ENCODE measurements at places on chromosomes 11 and 22. TPM values are rescaled to one million over a fixed set of nuclear protein-coding genes. Genes with fewer than 3 reads are reported as not detected.

- DNase-seq: no peak
These were observed 95.6 kb downstream of the CD44 start for GRCh38 chr11:35234460-35235156.

DNA sequence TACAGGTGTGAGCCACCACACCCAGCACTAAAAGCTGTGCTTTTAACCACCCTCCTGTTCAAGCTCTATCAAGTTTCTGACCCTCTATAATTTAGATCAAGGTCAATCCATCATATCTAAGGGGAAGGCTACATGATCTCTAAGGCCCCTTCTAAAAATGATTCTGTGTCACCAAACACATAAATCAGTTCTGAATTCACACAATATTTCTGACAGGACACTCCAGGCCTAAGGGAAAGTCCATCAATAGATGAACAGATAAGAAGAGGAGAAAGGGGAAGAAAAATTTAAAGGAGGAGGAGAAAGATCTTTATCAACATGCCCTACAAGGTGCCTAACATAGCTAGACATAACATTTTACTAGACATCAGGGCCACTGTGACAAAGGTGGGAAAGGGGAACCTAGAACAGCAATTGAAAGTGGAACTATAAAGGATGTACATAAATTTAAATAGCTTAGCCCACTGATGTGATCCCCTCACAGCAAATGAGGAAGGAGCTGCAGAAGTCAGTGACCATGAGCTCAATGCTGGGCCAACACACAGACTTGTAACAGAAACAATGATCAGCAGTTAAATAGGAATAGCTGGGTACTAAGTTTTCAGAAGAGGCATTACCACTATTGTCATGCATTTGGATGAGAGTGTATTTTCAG is 4.7 kb downstream of the PRCP start:
- DNase-seq: no peak

DNA sequence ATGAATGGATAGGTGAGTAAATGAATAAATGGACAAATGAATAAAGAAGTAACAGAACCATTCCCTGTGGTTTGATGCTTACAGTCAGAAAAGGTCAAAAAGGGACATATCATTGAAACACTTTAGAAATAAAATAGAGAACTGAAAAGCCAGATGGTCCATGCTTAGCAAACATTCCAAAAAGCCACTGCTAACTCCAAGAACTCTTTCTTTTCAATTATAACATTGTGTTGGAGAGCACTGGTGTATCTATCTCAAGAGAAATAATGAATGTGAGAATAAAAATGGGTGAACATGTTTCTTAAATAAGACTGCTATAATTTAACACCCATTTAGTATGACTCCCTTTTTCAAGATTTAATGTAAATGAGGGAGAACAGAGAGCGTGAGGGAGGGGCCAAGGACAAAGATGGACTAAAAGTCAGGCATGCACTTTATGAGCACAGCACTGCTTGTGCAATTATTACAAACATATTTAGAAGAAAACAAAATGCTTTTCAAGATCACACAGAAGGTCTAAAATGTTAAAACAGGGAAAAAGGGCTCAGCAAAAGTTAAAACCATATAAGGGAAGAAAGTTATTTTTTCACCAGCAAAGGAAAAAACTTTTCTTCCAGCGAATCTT is 224.3 kb upstream of the PITPNB start:
- no peak for DNase-seq

DNA sequence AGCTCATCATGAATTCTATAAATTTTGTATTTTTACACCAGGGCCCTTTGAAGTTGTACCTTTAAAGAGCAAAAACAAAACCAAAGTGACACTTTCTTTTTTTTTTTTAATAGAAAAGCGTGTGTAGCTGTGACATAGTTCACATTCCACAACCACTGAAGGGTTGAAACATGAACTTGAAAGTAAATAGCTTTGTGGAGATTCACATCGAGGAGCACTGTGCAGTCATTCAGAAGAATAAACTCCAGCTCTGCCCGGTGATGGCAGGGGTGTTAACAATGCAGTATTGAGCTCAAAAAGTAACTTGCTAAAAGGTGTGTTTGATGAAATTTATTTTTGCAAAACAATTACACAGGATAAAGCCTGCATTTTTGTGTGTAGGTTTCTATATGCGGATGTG is 1166.2 kb downstream of the TBC1D22A start:
- no peak for DNase-seq

DNA sequence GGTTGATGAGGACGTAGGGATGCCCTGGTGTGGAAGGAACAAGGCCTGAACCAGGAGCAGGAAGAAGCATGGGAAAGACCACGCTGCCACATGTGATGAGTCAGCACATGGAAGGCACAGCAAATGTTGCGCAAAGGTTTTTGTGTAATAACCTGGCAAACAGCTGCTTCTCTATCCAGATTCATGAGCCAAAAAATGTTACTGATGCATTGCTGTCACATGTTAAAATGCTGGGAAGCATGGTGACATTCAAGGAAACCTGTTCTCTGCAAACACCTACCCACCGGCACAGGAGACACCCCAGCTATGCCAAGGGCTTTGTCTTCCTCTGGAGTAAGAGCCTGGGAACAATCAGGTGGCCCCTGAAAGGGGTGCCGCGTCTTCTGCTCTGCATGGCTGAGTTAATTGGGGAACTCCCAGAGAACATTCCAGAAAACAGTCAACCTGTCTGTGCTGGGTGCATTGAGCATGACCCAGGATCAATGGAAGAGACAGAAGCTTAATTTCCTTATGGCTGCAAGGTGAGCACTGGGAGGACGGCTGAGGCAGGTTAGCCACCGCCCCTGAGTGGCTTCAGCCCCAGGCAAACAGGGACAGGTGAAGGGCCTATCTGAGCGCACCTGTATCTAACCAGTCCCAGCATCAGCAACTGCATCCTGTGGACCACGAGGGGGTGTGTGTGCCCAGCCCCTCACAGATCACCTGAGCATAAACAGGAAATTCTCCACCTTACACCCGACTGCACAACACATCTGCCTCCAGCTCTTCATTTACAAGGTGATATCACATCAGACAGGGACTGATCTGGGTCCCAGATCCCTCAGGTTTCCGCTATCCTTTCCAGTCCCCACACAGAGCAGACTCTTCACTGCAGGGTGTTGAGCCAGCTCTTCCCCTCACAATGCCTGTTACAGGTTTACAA is 108.4 kb downstream of the GGTLC2 start:
- peak; percentile 7 for DNase-seq

The PHLDA2 gene
- total RNA-seq: 33.7 TPM

GRCh38 chr11:57474803-57475115 is 14.4 kb downstream of the RTN4RL2 start:
- DNase-seq: no peak

DNA sequence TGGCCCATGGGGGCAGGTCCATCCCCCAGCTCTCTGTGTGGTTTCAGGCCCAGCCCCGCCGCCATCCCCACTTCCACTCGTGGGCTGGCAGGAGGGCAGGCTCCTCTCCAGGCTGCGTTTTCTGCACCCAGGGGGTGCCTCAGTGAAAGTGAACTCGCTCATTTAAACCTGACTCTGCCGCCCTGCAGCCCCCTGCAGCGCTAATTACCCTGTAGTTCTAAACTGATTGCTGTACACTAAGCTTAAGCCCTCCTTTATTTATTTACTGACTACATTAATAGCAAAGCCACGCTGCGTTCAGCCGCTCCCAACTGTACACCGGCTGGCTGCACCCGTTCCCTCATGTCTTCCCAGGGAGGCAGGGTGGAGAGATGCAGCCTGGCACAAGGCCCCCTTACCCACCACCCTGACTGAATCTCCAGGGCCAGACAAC is 36.6 kb upstream of the NNMT start:
- DNase-seq: peak; percentile 83

GRCh38 chr11:15622231-15622890 is 507.6 kb downstream of the INSC start:
- DNase-seq: no peak

DNA sequence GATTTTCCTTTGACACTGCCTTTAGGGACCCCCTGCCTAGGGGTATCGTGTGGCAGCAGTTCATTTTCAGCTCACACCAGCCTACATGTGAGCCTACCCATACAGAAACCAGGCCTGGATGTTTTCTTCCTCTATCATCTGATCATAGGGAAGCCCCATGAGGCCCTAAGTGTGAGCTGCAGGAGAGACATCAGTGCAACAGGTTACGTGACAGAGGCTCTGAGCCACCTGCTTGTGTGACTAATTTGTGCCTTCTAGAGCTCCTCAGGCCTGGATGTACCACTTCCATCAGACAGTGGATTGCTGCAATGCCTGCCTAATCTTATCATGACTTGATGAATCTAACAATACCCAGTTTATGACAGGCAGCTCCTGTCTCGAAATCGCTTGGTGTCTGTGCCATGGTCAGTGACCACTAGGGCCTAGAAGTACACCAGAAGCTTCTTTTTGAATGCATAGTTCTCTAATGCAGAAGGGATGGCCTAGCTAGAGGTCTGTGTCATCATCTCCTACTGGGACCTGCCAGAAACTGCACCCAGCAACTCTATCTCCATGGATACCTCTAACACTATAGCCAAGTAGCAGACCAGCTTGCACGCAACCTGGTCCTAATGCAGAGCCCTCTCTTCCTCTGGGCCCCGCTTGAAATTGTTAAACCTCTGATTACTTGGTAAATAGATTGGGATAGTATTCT is 109.7 kb upstream of the CLPB start:
- DNase-seq: no peak

- DNase-seq: no peak
These were observed 9.4 kb upstream of the NAP1L4 start for GRCh38 chr11:3001496-3001895.

- DNase-seq: peak; percentile 78
These were observed 82.9 kb downstream of the EXT2 start for GRCh38 chr11:44178381-44178780.

GRCh38 chr11:33941637-33942160 is 49.8 kb upstream of the LMO2 start:
- DNase-seq: peak; percentile 86

GRCh38 chr11:24574461-24574860 is 77.6 kb downstream of the LUZP2 start:
- DNase-seq: no peak

DNA sequence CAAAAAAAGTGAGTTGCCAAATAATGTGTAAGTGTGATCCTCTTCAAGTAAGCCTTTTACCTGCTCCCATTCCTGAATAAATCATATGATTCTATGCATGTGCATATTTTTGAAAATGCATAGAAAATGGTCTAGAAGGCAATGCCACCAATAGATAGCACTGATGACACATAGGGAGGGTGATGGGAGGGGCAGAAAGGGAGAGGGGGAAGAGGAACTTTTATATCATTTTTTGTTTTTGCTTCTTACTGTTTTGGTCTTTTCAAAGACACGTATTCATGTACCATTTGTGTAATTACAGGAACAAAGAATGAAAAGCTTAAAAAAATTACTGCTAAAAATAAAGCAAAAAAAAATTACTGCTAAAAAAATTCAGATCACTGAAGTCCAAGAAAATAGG is 60.8 kb downstream of the C11orf58 start:
- DNase-seq: no peak

GRCh38 chr22:49658902-49659280 is 168.8 kb downstream of the BRD1 start:
- DNase-seq: no peak

- DNase-seq: peak; percentile 59
These were observed 8.0 kb upstream of the HTATIP2 start for GRCh38 chr11:20355221-20356219.

- no peak for DNase-seq
These were observed 32.8 kb downstream of the OR2AT4 start for GRCh38 chr11:75063741-75064314.

DNA sequence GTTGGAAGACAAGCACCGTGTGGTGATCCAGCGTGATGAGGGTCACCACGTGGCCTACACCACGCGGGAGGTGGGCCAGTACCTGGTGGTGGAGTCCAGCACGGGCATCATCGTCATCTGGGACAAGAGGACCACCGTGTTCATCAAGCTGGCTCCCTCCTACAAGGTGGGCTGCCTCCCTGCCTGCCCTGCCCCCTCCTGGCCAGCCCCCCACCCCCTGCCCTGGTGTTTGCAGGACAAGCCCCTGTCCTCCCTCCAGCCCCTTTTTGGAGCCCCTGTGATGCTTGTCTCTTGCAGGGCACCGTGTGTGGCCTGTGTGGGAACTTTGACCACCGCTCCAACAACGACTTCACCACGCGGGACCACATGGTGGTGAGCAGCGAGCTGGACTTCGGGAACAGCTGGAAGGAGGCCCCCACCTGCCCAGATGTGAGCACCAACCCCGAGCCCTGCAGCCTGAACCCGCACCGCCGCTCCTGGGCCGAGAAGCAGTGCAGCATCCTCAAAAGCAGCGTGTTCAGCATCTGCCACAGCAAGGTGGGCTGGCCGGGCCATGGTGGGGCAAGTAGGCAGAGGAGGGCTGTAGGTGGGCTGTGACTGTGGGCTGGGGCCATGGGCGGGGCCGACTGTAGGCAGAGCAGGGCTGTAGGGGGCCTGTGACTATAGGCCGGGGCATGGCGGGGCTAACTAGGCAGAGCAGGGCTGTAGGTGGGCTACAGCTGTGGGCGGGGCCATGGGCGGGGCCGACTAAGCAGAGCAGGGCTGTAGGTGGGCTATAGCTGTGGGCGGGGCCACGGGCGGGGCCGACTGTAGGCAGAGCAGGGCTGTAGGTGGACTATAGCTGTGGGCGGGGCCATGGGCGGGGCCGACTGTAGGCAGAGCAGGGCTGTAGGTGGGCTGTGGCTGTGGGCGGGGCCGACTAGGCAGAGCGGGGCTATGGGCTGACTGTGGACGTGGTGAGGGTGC is 13.6 kb downstream of the MUC2 start:
- DNase-seq: no peak

- no peak for DNase-seq
These were observed 24.7 kb downstream of the DSCAML1 start for GRCh38 chr11:117772360-117772759.

DNA sequence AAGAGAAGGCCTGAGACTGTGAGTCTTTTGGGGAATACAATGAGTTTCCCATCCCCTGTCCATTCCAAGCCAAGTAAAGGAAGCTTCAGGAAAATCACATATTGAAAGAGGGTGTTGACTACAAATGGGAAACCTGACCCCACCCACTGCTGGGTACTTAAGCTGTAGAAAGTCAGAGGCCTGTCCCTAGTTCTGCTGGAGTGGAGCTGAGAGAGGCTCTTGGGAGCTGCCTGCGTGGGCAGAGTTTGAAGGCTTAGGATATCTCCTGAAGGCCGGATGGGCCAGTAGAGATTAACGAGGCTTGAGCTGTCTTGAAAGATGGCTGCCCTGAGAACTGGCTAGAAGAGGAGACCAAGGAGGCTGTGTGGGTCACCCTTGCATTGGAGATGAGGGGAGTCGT is 176.2 kb upstream of the NECTIN1 start:
- DNase-seq: no peak

GRCh38 chr11:69293819-69294505 is at the start of gene MYEOV:
TSS of gene MYEOV (plus strand) at chr11:69294155. CDS start at chr11:69295355, 1,200 bp downstream.
- DNase-seq: peak; percentile 96

The OR52I1 gene
- not detected for total RNA-seq

The AMOTL1 gene
- 68.5 TPM for total RNA-seq
